ENCODE measurements at places on chromosomes 6 and 20. TPM values are rescaled to one million over a fixed set of nuclear protein-coding genes. Genes with fewer than 3 reads are reported as not detected.

DNA sequence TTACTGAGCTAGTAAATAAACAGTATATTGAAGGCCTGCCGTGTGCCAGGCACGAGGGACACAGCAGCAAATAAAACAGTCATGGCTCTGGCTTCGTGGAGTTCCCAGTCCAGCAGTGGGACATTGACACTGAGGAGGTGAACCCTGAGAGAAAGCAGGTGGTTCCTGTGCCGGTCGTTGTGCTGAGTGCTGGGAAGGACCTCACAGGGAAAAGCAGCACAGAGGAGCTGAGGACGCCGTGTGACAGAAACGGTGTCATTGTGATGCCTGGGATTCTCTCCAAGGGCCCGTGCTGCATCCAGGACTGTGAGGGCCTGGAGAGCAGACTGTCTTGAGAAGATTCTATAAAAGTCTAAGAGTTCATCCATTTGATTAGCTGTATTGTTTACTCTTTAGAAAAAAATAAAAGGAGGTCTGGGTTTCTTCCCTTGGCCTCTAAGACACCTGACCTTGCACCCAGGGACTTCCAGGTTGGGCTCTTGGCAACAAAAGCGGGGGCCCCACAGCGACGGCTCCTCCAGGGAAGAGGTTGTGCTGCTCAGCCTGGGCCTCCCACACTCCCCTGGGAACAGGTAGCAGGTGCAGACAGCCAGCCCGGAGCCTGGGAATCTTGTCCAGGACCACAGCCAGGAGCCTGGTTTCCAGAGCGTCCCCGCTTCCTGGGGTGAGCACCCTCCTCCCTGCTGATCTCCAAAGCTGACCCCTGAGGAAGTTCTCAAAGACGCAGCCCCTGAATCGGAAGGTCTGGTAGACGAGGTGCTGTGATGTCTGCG lies 251.2 kb upstream of the PMEPA1 start:
- H3K36me3 ChIP-seq: no peaks in the 10 kb centered on the region
- no peaks in the 10 kb centered on the region for H3K27me3 ChIP-seq
- H3K4me1 ChIP-seq: no peaks in the 10 kb centered on the region
- no peak overlapping the region for H3K27ac ChIP-seq
- H3K4me3 ChIP-seq: no peak overlapping the region
- peak; percentile 24 for DNase-seq

- no peaks in the 10 kb centered on the region for H3K36me3 ChIP-seq
- H3K4me3 ChIP-seq: peak overlapping the region; percentile 82
- H3K27ac ChIP-seq: peak overlapping the region; percentile 95
- H3K27me3 ChIP-seq: no peaks in the 10 kb centered on the region
- DNase-seq: peak; percentile 18
- H3K4me1 ChIP-seq: no peaks in the 10 kb centered on the region
These were observed 688 bp downstream of the COMMD7 start for GRCh38 chr20:32742322-32743236.

DNA sequence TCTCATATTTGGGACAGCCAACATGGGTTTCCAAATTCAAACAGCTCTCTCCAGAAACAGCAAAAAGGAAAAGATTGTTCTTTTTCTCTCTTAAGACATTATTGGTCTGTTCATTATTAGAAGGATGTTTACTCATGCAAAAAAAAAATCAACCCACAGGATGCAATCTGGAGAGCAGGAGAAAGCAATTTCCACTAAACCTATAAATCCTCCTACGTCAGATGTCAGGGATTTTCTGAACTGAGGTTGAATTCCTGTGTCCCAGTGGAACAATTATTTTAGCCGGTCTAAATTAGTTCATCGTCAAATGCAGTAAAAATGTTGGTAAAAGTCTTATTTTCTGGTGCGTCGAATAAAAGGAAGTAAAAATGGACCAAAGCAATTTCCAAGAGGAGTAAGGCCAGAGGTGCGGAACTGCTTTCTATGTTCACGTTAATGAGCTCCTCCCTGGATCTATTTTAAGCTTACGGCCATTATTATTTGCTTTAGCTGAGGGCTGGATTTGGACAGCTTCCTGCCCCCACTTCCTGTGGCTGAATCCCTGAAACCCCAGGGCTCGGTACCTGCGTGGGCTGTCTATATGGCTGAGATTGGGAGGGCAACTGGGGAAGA lies at the start of gene GABRR1:
Gene GABRR1 (minus strand): TSS at position 60 of the 612 bp plus-strand sequence. CDS start 36 bp downstream, at position 24.
- no peaks in the 10 kb centered on the region for H3K36me3 ChIP-seq
- no peak within 1 kb of the TSS for H3K27ac ChIP-seq
- H3K4me3 ChIP-seq: no peak within 1 kb of the TSS
- H3K27me3 ChIP-seq: no peaks in the 10 kb centered on the region
- no peaks in the 10 kb centered on the region for H3K4me1 ChIP-seq
- no peak for DNase-seq

The FAM217A gene
- not detected for total RNA-seq

The EGFL8 gene
- total RNA-seq: 9.6 TPM

Data from lung (tissue), 17 donors.